Astrocyte of the hippocampus (primary cell): ENCODE measurements at places on chromosomes 3 and 15.
A peak's percentile ranks its signal among the peaks of the same experiment; 100 is the strongest.

DNA sequence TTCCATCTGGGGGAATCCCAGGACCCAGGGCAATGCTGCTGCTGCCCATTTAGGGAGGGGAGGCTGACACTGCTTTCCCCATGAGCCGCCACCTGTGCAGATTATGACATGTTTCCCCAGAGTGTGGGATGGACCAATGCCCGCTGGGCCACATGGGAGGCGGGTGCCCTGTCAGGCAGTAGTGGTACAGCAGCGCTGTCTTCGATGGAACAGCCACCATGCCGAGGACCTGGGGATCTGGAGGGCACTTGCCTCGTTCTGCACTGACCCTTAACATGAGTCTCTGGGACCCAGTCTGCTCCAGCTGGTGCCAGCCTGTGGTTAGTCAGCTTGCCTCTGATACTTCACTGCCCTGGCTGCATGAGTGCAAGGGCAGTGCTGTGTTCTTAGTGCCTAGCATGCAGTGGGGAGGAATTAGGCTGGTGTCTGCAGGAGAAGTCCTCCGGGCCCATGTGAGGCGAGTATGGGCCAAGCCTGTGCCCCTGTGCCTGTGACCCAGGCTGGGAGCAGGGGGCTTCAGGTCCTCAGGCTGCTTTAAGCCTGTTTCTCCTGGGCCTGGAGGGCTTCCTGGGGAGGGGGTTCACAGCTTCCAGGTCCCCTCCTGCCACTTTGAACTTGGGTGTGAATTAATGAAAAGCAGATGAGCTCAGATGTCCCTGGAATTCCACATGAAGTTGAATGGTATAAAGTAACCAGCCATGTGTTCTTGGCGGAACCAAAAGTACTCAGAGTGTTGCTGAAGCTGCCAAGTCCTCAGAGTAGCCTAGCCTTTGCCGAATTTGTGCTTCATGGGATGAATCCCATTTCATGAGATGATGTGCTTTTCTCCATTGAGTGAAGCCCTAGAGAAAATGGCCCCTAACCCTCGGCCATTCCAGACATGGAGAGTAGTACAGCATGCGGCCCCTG, 22.9 kb downstream of the KLF13 start:
- no peak for DNase-seq

DNA sequence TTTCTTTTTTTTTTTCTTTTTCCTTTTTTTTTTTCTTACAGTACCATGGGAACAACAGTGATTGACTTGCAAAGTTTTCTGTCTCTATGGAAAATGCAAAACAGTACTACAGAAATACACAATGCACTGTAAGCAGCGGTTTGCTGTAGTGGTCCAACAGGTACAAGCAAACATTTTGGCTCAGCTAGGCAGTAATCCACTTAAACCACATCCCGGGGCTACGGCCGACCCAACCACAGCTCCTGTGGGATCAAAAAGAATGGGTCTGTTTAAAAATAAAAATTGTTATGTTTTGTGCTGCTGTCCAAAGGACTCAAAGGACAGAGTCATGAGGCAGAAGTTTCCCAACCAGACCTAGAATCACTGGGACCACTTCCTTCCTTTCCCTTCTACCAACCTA, 667.1 kb upstream of the ADAMTS9 start:
- DNase-seq = peak; percentile 77

GRCh38 chr15:84721371-84721770, 5.4 kb upstream of the SEC11A start:
- DNase-seq = no peak

DNA sequence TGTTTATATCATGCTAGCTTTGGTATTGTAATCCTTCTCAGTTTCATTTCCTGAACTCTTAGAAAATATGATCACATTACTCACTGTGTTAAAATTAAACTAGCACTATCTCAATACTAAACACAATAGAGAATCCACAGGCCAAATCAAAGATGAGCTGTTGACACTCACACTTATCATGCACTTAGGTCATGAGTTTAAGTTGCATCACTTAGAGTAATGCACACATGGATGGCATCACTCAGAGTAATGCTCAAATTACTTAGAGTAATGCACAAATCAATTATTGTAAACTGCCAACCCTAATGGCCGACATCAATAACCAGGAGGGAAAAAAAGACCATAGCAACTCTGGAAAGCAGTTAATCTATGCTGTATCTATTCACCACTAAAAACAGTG, 40.0 kb upstream of the MCF2L2 start:
- no peak for DNase-seq

DNA sequence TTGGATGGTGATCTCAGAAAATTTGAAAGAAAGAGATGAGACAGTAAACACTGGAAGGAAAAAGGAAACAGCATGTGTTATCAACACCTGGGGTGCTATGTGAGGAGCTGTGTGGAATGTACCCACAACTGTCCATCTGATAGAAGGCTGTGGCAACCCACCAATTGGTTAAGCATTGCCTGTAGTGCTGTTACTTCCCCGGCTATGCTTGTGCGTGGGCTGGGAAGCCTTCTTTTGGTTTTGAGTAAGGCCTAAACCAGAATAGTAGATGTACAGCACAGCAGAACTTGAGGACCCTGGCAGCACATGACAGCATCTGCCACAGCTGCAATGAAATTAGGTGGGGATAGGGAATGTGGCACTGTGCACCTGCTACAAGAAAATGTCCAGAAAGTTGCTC, 184.5 kb downstream of the FHIT start:
- no peak for DNase-seq
